Ascending aorta (tissue), 2 donors: ENCODE measurements at places on chromosomes 1 and 21.

GRCh38 chr1:178997428-178997827, 28.3 kb upstream of the FAM20B start:
- no peak for DNase-seq

DNA sequence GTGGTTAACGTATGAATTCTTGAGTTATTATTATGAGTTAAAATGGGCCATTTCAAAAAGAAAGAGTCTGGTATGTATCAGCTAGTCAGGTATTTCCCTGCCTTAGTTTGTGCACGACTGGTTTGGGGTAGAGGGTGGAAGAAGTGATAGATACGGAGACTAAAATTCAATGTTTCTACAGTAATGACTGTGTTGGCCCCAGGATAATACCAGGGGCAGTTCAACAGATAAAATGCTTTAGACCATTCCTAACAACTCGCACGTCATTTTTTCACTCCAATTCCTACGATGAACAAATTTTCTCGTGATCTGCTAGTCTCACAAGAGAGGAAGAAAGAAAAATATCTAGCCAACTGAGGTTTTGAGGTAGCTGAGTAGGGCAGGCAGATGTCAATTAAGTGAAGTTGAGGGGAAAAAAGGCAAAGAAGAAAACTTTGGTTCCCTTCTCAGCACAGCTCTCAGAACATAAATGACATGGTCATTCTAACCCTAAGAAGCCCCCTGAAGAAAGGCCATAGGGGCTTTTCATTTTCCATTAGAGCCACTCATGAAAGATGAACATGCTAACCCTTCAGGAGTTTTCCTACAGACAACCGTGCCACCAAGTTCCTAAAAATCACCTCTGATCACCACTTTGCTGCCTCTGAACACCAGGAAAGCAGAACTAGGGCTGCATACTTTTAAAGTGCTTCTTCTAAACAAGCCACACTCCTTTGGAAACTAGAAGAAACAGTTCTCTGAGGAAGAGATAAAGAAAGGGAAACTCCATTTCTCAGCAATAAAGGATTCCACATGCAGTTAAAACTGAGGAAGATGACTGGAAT, 5.6 kb downstream of the MCOLN2 start:
- no peak for DNase-seq

DNA sequence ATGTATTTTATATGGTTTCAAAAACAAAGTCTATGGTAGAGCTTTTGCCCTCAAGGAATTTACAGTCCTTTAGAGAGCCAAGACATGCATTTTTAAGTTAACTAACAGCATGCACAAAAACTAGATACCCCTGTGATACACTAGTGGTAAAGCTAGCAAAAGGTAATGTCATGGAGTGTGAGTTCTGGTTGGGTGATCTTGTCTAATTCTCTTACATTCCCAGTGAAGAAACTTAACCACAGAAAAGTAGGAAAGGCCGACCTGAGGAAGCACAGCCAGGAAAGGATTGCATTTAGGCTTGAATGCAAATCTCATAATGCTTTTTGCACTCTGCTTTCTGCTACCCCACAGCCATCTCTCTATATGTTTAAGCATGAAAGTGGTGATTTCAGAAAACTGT, 202.2 kb downstream of the ROR1 start:
- no peak for DNase-seq

- no peak for DNase-seq
Measured at GRCh38 chr21:31133243-31133830, 95.1 kb upstream of the KRTAP19-8 start.

- DNase-seq, result no peak
Measured at GRCh38 chr21:43262427-43262826, 93.6 kb downstream of the CRYAA start.

- no peak for DNase-seq
Measured at GRCh38 chr1:216310776-216311175, 112.5 kb downstream of the USH2A start.

DNA sequence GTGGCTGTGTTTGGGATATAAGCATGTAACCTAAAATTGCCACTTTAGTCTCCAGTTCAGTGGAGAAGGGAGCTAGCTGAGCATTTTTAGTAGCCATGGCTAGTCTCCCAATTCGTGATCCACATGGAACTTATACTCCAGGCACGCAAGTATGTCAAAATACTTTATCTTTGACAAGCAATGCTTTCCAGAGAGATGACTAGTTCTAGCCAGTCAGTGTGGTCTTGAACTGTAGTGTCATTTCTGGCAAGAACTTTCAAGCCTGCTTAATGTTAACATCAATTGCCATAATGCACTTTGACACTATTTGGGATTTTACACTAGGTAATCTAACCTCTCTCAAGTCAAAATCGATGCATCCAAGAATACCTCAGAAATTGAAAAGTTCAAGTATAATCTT, 660.0 kb downstream of the PTPRC start:
- no peak for DNase-seq

- DNase-seq, result no peak
Measured at GRCh38 chr1:58882322-58882948, 98.6 kb upstream of the JUN start.

DNA sequence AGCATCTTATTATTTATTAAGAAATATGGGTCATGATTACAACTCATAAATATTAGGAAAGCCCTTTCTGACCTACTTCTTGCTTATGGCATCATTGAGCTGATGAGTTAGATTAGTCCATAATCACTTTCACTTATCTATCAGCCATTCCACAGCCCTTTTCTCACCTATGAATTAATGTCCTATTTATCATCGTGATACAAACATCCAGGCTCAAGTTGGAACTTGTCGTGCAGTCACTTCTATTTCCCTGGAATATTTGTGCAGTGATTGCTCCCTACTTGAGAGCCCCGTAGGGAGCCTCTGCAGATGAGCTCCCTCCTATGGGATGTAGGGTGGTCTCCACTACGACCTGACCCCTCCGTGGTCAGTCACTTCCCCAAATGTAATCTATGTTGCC, 8.1 kb upstream of the F3 start:
- no peak for DNase-seq

GRCh38 chr1:23544444-23545389, 13.7 kb upstream of the E2F2 start:
- DNase-seq, result no peak

- DNase-seq, result peak; percentile 90
Measured at GRCh38 chr1:207868774-207869721, 41.9 kb downstream of the CD34 start.

- DNase-seq, result no peak
Measured at GRCh38 chr1:5645929-5646328, 346.3 kb downstream of the NPHP4 start.

DNA sequence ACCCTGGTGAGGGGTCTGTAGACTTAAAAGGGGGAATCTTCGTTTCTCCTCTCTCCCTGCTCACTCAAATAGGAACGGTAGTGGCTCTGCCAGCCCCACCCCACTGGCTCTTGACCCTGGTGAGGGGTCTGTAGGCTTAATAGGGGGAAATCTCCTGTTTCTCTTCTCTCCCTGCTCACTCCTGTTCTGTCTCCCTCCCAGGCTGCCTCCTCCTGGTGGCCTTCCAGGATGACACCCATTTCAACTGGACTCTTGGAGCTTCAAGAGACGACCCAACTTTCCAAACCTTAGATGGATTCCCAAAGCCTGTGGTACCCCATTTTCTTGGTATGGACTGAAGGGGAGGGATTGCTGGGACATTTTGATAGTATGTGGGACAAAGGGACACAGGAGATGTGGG, 1.4 kb upstream of the EPHB2 start:
- DNase-seq, result no peak

GRCh38 chr1:174274452-174274851, 115.1 kb downstream of the RABGAP1L start:
- no peak for DNase-seq

GRCh38 chr21:29647353-29647781, 292.4 kb downstream of the GRIK1 start:
- DNase-seq, result no peak

GRCh38 chr1:245812278-245812677, 657.5 kb downstream of the KIF26B start:
- DNase-seq, result no peak

- no peak for DNase-seq
Measured at GRCh38 chr1:228921481-228921880, 186.2 kb downstream of the RHOU start.

GRCh38 chr1:159428536-159428935, 3.5 kb upstream of the OR10J4 start:
- no peak for DNase-seq

- no peak for DNase-seq
Measured at GRCh38 chr1:204443871-204444581, 32.4 kb upstream of the PPP1R15B start.

DNA sequence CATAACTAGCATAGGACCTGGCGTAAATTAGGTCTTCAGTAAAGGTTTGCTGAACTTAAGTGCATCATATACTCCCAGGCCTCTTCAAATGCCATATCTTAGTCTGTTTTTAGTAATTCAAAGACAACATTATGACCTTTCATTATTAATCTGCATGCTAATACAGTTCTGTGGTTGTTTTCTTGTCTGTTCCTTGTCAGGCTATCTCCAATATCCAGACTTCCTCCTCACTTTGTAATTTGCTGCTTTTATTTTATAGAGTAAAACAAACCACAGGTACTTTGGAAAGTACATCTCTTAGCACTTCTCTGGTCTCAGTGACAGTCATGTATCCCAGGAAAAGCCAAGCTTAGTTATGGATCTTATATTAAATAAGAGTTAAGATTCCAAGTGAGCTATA, 65.1 kb upstream of the BMP8A start:
- no peak for DNase-seq

- DNase-seq, result no peak
Measured at GRCh38 chr1:160373696-160374095, 6.8 kb downstream of the NHLH1 start.

GRCh38 chr21:35906586-35906985, 153.7 kb downstream of the SETD4 start:
- DNase-seq, result no peak

DNA sequence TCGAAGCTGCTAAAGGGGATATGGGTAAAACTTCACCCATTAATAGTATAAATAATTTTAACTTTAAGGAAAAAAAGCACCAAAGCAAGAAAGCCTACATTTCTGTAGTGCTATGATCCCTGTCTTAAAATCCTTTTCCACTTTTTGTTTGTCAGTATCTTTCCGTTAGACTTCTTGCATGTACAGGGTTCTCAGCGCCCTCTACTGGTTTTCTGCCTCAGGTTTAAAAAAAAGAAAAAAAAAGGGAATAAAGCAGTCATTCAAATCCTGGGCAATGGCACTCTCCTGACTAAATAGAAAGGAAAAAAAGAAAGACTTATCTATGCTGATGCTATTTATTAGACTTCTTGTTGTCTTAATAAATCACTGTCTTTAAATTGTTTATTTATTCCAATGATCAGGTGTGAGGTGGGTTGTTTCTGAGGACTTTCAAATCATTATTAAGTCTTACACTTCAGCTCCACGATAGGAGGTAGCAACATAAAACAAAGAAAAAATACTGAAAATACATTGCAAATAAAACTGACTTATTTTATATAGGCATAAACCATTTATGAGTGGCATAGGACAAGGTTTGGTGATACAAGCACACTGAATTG, 475.4 kb upstream of the NR5A2 start:
- DNase-seq, result no peak

GRCh38 chr1:180243517-180244221, 13.6 kb downstream of the LHX4 start:
- no peak for DNase-seq

- peak; percentile 72 for DNase-seq
Measured at GRCh38 chr1:186212568-186213224, 162.4 kb downstream of the TPR start.

DNA sequence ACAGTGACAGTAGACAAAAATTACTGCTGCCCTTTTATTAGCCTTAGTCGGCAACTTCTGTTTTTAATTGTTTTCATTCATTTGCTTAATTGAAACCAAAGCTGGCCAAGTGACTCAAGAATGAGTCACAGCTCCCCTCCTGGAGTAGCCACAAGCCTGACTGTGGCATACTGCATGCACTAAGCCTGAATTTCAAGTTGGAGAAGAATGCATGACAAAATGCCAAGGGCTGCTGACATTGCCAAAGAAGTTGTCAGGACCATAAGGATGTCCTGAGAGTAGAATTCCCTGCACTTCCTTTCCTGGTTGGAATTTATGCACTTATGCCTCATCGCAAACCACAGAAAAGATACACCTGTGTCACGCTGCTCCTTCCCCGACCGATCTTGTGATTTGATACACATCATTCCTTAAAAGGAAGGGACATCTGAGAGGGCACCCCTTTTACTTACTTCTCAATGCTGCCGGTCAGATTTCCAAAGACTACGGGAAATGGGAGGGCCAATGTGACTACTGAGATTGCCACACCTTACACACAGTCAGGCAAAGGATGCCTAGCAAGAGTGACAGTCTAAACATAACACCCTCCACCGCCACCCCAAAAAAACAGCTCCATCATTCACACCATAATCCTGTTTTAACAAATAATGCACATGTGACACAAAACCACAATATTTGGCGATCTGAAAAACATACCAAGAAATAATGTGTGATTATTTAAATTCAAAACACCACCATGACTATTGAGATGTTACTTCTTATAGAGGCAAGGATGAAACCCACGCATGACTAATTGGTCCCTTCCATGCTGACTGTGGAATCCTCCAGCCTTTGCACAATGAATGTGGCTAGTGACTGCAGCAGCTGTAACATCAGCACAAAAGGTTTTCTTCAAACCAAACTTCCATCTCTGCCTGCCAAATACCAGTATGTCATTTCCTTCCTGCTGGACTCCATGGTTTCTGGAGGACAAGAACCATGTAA, 28.2 kb downstream of the VAV3 start:
- peak; percentile 71 for DNase-seq

GRCh38 chr1:78143152-78143551, 97.4 kb downstream of the GIPC2 start:
- no peak for DNase-seq

DNA sequence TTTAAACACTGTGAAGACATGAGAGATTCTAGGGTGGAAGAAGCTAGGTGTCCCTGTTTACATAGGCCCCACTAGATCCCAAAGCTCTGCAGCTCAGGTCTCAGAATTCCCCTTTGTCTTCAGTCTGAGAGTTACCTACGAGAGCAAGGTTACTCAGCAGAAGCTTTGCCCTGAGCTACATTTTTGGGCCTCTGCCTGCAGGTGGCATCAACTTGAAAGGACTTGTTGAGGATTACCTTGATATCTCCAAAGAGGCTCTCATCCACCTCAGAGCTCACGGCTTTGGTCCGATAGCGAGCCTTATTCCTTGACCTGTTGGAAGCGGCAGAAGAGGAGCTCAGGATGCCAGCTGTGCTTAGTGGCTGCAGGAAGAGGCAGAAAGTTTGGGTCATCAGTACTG, 7.0 kb downstream of the CFAP45 start:
- no peak for DNase-seq

DNA sequence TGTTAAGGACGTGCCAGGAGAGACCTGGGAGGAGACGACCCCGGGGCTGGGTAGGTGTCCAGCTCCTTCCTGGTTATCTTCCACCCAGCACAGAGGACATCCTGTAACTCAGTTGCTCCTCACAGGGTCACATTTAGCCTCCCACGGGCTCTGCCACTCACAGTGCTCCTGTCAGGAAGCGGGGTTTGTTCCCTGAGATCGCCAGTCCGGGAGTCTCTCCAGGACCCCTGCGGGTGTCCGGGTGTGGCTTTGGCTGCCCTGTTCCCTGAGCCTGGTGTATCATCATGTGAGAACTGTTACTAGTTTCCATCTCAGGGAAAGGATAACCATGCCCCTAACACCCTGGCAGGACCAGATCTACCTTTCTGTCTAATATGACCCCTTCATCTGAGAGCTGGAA, 158.2 kb upstream of the RUNX1 start:
- no peak for DNase-seq
